ENCODE measurements at places on chromosomes 6 and 20. TPM values are rescaled to one million over a fixed set of nuclear protein-coding genes. Genes with fewer than 3 reads are reported as not detected.

- no peak for DNase-seq
Observed at GRCh38 chr6:169961772-169962561, 210.5 kb downstream of the ERMARD start.

GRCh38 chr20:50248104-50248641 lies 57.5 kb downstream of the CEBPB start:
- DNase-seq: no peak

Gene LY86
- 0.53 TPM for total RNA-seq

- DNase-seq: no peak
Observed at GRCh38 chr6:10177704-10178103, 237.2 kb downstream of the TFAP2A start.

DNA sequence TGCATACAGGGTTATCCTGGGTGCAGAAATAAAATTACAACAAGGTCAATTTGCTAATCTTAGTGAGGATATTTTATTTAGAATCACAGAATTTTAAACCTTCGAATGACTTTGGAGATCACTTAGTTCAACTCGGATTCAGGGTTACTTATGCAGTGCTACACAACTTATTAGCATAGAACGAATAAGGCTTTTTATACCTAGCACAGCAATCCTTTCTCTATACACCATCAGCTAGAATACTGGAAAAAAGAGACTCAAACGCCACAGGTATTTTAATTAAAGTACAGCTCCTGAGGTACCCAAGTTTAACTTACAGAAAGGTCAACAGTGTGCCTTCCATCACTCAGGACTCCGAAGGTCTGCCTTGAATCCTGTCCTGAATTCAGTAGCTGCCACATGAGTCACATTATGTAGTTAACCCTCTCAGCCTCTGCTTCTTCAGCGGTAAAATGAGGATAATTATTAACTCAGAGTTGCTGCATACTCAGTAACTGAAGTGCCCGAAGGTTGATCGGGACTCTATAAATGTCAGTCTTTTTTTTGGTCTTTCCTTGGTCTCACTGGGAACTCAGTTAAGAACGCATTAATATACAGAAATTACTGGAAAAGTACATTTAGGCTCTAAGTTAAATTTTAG lies 6.0 kb upstream of the QKI start:
- DNase-seq: no peak

- no peak for DNase-seq
Observed at GRCh38 chr20:19256906-19257595, 44.6 kb downstream of the SLC24A3 start.

DNA sequence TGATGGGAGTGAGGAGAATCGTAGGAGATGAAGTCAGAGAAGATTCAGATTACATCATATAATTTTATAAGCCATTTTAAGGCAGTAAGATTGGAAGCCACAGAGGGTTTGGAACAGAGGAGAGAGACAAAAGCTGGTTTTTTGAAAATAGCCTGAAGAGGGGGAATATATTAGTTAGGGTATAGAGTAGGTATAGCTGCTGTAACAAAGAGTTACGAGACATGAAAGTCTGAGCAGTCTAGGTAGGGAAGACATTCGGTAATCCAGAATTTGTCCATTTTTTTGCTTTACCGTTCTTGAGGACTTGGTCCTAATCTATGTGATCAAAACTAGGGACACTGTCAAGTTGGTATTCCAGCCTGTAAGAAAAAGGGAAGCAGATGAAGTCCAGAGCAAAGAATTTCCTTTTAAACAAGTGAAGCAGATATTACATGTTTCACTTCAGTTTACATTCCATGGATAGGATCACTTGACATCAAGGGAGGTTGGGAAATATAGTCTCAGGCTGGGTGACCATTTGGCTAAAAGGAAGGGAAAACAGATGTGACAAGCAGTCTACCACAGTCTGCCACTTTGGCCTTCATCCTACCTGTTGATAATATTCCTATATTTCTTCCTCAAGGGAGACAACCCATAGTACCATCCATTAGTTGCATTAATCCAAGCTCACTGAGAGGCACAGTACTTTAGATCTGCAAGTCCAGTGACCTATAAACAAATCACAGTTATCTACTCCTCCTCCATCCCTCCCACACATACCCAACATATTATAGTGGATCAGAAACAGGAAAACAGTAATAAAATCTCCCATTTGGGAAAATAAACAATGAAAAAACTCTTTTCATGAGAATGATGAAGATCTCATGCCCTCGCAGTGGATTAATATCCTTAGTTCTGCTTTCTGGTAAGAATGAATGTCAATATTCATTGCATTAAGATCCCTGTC lies 10.2 kb downstream of the FAM135A start:
- no peak for DNase-seq

GRCh38 chr6:26328265-26328844 lies 36.6 kb upstream of the BTN3A2 start:
- DNase-seq: peak; percentile 55

Gene HLA-DRB1
- total RNA-seq: 24.7 TPM

Gene HRH3
- total RNA-seq: not detected

DNA sequence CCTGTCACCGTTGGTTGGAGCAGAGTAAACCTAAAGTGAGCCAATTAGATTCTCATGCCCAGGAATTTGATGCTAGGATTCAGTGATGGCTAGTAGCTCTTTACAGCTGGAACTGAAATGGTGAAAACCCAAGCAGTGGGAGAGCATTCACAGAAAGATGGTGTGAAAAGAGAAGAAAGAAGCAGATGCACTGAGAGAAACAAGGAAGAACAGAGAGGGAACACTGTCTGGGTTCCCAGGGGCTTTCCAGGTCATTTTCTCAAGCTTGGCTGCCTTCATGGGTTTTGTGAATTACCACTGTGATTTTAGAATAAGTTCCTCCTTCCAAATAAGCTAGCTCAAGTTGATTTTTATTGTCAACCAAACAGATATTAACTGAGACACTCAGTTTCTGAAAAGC lies 104.1 kb upstream of the AKIRIN2 start:
- no peak for DNase-seq

DNA sequence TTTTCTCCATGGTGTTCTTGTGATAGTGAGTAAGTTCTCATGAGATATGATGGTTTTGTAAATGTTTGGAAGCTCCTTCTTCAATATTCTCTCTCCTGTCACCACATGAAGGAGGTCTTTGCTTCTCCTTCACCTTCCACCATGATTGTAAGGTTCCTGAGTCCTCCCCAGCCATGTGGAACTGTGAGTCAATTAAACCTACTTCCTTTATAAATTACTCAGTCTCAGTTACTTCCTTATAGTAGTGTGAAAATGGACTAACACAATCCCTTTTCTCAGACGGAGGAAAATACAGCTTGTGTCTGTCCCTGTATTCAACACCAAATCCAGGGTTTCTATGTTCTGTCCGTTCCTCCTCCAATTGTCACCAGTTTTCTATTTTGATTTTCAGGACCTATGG lies 181.0 kb downstream of the ALDH8A1 start:
- no peak for DNase-seq

Gene ADGRG6
- 0.97 TPM for total RNA-seq

DNA sequence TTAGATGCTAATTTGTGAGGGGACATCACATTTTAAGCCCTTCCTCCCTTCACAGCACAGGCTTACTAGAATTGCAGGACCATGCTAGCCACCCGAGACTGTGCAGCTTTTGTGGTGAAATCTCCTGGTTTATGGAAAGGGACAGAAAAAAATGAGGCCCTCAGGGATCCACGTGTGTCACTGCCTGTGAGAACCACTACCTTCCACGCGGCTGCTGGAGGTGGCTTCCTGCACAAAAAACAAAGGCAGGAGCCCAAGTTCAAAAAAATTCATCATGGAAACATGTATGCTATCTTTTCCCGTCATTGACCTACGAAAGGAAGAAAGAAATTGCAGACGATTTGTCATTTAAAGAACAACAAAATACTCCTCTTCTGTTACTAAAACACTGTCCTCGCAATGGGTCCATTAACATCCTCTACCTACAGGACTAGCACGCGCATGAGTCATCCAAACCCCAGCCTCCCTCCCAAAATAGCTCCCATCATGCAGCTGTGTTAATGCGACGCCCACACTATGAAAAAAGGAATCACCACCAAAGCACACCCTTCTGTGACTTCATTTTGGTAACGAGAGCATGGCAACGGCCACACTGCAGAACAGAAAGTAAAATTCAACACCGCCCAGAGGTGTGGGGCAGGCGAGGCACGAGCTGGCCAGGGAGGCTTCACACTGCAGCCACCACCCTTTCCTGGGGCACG lies 45.7 kb downstream of the RAMACL start:
- peak; percentile 86 for DNase-seq

Gene PGC
- total RNA-seq: not detected

DNA sequence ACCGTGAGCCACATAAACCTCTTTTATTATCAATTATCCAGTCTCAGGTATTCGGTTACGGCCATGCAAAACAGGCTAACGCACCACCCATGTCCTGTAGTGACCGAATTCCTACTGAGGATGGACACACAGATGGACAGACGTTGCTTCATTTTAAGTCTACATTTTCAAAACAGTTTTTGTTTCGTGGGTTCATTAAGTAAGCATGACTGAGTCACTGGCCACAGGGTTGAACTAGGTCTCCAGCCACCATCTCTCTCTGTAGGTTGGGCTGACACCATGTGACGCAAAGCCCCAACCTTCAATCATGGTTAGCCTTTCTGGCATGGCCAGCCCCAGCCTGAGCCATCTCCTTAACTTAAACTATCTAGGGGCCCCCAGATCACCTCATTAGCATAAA lies 110.0 kb upstream of the SLC22A23 start:
- no peak for DNase-seq

Gene MEP1A
- not detected for total RNA-seq

GRCh38 chr6:157650261-157650640 lies 172.8 kb upstream of the SNX9 start:
- no peak for DNase-seq

Gene GGT7
- total RNA-seq: 10.0 TPM

Gene KCNK16
- total RNA-seq: not detected

Gene SAPCD1
- total RNA-seq: 6.1 TPM

Gene DSP
- total RNA-seq: 0.04 TPM

Gene BFSP1
- total RNA-seq: 0.24 TPM

DNA sequence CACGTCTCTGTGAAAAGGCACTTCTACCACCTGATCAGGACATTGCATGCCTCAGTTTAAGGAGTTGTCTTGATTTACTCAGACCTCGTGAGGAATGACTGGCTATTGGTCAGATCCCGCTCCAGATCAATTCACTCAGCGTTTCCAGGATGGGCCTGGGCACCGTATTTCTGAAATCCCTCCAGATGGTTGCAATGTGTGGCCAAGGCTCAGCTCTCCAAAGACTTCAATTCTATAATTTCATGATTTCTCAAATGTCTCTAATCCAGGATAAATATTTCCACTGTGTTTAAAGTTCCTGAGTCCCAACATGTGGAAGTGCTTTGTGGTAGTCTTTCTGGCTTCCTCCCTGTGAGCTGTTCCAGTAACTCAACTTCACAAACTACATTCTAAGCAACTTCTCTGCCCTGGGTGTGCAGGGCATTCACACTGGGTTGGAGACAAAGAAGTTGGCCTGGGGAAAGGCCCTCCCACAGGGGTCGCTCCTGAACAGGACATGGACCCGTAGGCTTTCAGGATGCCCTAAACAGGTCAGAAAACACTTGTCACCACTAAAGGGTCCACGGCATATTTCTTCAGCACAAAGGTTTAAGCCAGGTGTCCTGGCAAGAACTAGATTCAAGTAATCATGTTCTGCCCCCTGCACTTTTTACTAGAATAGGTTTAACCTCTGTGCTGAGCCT lies 212.1 kb downstream of the WDR27 start:
- DNase-seq: no peak

Gene NFKBIL1
- total RNA-seq: 13.5 TPM

Gene PRR18
- 0.09 TPM for total RNA-seq

DNA sequence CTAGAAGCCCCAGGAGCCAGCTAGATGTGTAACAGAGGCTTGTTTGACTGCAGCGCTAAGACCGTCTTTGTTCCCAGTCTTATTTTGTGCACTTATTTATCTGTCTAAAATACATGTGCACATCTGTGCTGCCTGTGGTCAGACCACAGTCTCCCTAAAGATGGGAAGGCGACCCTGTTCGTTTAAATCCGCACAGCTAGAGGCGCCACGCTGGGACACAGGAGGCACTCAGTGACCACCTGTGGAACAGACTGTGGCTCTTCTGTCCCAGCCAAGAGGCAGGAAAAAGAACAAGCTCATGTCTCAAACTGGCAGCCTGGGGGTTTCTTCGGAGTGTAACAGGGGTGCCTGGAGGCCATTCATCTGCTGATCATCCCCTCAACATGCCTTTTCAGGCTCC lies 66.8 kb downstream of the CPNE5 start:
- no peak for DNase-seq

DNA sequence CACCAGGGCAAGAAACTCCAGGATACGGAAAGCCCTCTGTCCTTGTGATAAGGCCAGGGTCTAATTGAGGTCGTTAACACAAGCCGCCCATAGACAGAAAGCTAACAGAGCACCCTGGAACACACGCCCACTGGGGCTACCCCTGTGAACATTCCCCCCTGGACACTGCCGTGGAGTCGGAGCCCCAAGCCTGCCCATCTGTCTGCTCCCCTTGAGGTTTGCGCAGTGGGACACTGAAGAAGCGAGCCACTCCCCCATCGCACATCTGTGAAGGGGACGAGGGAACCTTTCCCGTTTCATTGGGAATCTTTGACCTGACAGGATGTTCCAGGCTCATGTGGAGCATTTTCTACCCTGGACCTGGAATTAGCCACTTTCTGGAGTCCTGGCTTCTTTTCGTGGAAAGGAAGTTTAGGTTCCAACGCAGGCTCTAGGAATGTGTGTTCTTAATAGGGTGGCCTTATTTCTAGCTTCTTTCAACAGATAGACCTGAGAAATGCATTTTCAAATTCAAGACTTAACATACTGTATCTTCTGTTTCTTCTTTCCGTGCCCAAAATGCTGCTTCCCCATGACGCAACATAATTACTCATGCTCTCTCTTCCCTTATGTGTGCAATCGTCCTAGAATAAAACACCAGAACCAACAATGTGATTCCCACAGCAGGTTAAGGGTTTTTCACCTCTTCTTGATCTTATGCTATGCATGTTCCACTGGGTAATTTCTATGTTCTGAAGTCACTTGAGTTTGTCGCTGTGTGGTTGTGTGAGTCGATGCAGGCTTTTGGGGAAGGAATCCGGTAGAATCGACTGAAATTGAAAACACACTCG lies 161.1 kb downstream of the ERMARD start:
- no peak for DNase-seq

Gene SMPD2
- 15.8 TPM for total RNA-seq

GRCh38 chr6:40916845-40917244 lies 122.2 kb downstream of the UNC5CL start:
- DNase-seq: no peak

Gene LHFPL5
- total RNA-seq: not detected

Gene C6orf118
- total RNA-seq: not detected

GRCh38 chr6:38436726-38437465 lies 202.8 kb downstream of the BTBD9 start:
- no peak for DNase-seq

- DNase-seq: no peak
Observed at GRCh38 chr6:82959385-82959941, 106.2 kb downstream of the UBE3D start.

Gene KCNK5
- total RNA-seq: 27.6 TPM

DNA sequence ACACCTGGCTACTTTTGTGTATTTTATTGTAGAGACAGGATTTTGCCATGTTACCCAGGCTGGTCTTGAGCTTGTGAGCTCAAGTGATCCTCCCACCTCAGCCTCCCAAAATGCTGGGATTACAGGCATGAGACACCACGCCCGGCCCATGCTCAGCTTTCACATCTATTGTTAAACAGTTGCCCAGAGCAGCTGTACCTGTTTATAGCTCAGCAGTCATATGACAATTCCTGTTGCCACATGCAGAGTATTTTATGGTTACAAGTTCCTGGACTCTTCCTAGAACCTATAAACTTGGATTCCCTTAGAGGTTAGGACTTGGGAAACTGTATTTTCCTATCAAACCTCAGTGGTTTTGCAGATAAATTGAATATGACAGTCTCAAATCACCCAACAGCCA lies 188.3 kb upstream of the KCNG1 start:
- DNase-seq: no peak

All from CD8-positive, alpha-beta memory T cell (primary cell).